ENCODE measurements at places on chromosomes 4 and X.

GRCh38 chr4:78990938-78991810 is 51.9 kb upstream of the PAQR3 start:
- no peak for DNase-seq

DNA sequence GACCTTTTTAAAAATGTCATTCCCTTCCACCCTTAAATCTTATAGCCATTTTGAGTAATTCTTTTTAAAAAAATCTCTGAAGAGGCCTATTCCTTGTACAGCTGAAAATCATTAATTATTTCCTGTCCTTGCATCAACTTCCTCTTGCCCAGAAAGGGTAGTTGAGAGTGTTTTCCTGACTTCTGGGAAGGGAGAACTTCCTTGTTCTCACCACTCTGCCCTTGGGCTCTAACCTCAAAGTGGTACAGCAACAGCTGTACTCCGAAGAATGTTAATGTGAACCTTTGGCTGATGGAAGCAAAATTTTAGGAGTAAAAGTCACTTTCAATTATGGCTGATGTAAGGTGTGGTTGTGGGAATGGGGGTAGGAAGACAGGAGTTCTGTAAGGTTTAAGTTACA is 15.1 kb upstream of the FABP2 start:
- no peak for DNase-seq

- no peak for DNase-seq
Measured at GRCh38 chr4:129929052-129929451, 833.1 kb downstream of the C4orf33 start.

- no peak for DNase-seq
Measured at GRCh38 chr4:80259012-80259411, 7.5 kb upstream of the FGF5 start.

DNA sequence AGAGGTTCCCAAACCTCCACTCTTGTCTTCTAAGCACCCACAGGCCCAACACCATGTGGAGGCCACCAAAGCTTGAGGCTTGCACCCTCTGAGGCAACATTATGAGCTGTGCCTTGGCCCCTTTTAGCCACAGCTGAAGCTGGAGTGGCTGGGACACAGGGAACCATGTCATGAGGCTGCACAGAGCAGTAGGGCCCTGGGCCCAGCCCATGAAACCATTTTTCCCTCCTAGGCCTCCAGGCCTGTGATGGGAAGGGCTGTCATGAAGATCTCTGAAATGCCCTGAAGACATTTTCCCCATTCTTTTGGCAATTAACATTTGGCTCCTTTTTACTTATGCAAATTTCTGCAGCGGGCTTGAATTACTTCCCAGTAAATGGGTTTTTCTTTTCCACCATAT is 14.8 kb downstream of the RBMXL3 start:
- no peak for DNase-seq

DNA sequence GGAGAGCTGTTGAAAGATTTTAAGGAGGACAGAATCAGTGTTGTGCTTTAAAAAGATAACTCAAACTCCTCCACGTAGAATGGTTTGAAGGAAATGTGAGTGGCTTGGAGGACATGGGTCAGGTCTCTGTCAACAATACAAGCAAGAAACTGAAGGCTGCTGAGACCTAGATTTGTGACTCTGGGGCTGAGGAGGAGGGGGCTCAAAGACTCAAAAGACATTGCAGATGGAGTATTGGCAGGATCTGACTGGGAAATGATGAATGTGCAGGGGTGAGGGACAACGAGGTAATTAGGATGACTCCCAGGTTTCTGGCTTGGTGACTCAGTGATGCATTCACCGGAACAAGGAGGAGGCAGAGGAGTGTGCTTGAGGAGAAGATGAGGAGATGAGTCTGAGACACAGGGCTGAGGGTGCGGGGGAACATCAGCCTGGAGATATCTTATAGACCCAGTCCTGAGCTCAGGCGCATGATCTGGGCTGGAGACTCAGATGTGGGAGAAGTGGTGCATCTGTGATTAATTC is 3.3 kb upstream of the RPS4X start:
- no peak for DNase-seq

DNA sequence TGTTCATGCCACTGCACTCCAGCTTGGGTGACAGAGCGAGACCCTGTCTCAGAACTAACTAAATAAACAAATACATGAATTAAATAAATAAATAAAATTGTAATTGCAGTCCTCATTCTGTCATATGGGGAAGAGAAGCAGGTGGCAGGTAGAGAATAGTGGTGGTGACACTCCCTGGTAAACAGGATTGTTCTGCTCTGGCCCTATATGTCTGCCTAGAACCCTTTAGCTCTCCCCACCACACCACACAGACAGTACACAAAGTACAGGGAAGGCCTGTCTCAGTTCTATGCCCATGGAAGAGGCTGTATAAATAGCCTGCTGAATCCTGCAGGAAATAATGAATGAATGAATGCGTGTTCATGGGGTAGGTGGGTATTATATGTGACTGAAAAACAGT is 117.7 kb downstream of the CEP135 start:
- DNase-seq: no peak

DNA sequence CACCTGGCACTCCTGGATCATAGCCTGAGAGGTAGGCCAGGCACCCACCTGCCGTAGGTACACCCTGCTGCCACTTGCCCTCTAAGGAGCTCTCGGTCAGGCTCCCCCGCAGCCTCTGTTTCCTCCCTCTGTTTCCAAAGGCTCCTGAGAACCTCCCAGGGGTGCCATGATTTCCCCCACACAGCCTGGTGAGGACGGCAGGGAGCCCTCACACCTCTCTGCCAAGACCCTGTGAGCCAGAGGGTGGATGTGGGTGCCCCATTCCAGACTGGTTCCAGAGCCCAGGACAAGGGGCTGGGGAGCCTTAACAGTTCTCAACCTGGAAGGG is 1.6 kb upstream of the ABLIM2 start:
- DNase-seq: no peak

DNA sequence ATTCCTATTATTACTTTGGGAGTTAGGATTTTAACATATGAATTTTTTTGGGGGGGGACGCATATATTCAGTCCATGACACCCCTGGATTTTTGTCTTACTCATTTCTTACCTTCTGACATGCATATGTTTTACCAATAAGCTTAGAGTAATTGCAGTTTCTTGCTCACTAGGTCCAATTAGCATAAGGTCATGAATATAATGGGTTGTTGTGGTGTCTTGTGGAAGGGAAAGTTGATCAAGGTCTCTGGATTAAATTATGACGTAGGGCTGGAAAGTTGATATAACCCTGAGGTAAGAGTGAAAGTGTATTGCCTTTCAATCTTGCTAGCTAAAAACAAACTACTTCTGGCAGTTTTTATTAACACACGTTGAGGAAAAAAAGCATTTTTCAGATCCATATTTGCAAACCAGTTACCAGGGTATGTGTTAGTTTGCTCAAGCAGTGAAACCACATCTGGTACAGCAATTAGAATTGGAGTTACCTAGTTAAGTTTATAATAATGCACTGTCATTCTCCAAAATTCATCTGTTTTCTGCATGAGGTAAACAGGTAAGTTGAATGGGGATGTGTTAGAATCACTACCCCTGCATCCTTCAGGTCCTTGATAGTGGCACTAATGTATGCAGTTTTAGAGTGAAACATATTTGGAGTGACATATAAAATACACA is 32.0 kb downstream of the STIM2 start:
- no peak for DNase-seq

DNA sequence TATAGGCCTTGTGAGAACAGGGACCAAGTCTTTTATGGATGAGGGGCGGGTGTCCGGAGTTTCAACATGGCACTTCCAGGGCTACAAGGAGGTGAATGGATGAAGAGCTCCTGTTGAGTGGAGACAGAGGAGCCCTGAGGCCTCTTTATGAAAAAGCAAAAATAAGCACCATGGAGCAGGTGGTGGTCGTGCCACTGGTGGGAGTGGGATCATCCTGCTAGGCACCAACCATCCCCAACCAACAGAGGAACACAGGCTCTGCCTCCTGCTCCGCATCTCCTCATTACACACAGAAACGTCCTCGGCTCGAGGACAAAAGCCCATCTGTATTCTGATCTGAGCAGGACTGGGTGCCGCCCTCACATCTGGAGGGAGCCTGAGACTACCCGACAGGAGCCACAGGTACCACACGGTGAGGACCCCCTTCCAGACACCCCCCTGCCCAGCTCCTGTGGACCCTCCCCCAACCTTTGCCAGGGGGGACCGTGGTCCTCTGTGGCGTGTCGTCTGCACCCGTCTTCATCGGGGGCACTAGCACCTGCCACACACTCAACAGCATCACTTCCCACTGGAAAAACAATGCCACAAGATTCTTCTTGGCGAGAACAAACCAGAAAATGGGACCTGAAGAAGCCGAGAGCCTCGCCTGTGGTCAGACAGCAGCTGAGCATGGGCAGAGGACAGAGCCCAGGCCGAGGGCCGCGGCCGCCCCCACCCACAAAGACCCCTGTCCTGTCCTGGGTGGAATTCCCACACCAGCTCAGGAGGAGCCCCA is 3.9 kb upstream of the PDE6B start:
- no peak for DNase-seq

- no peak for DNase-seq
Measured at GRCh38 chr4:42642101-42642797, 14.7 kb downstream of the ATP8A1 start.

DNA sequence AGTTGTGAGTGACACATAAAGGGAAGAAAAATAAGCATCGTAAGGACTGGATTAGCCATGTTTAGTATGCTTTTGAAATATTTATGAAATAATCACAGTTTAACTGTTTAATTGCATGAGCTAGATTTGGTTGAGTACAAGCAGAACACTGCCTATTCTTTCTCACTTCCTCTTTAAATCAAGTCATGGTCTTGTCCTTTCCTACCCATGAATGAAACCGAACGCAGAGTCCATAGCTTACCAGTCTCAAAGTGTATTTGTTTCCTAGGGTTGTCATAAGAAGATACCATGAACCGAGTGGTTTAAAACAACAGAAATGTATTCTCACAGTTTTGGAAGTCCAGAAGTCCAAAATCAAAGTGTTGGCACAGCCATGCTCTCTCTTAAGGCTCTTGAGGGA is 684.0 kb upstream of the MAGEB2 start:
- DNase-seq: peak; percentile 37

GRCh38 chr4:6894528-6895498 is 14.8 kb upstream of the TBC1D14 start:
- no peak for DNase-seq

GRCh38 chr4:159776961-159777360 is 674.1 kb downstream of the RAPGEF2 start:
- no peak for DNase-seq

DNA sequence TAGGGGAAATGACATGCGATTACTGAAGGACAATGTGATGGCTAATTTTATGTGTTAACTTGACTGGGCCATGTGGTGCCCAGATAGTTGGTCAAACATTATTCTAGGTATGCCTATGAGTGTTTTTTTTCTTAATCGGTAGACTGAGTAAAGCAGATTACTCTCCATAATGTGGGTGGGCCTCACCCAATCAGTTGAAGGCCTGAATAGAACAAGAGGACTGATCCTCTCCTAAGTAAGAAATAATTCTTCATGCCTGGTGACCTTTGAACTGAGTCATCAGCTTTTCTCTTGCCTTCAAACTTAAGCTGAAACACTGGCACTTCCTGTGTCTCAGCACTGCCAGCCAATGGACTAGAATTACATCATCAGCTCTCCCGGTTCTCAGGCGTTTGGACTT is 164.0 kb upstream of the FGF13 start:
- DNase-seq: no peak

GRCh38 chr4:102089850-102090621 is 255.2 kb downstream of the SLC39A8 start:
- DNase-seq: no peak

- DNase-seq: no peak
Measured at GRCh38 chr4:124480061-124480460, 232.5 kb downstream of the ANKRD50 start.

GRCh38 chrX:23394421-23394820 is 59.8 kb downstream of the PTCHD1 start:
- DNase-seq: no peak

- no peak for DNase-seq
Measured at GRCh38 chr4:120723986-120724385, 198.5 kb downstream of the PRDM5 start.

DNA sequence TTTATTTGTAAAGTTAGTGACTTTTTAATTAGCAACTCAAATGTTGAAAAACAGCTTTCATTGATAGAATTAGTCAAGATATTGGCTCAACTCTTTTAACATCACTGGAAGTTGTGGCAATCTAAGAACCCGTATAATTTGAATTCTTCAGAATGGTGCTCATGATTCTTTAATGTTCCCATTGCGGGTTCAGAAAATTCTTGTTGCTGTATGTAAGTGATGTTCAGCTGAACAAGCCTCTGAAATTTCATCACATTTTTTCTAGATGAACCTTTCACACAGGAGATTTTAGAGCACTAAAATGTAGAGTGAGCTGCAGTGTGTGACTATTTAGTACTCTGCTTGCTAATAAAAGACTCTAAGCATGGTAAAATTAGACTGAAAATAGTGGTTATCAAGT is 1317.7 kb downstream of the FSTL5 start:
- DNase-seq: no peak

GRCh38 chrX:638482-639131 is 8.0 kb downstream of the SHOX start:
- no peak for DNase-seq

- no peak for DNase-seq
Measured at GRCh38 chr4:176653401-176654220, 139.1 kb downstream of the VEGFC start.

GRCh38 chr4:138859254-138859653 is 156.3 kb upstream of the NOCT start:
- no peak for DNase-seq

DNA sequence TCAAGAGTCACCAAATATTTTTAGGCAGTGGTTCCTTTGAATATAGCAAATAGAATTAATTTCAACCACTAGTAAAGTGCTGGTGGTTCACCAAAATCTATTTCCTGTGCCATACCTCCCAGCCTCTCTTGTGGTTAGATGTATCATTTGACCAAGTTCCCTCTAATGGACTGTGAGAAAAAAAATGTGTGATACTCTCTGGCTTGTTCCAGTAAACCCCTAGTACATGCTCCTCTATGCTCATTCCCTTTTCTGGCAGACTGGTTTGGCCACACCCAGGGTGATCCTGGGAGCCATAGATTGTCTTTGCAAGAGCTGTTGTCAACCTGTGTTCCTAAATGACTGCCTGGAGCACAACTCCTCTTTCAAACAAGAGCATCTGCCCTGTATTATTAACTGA is 109.5 kb downstream of the FRAS1 start:
- no peak for DNase-seq

DNA sequence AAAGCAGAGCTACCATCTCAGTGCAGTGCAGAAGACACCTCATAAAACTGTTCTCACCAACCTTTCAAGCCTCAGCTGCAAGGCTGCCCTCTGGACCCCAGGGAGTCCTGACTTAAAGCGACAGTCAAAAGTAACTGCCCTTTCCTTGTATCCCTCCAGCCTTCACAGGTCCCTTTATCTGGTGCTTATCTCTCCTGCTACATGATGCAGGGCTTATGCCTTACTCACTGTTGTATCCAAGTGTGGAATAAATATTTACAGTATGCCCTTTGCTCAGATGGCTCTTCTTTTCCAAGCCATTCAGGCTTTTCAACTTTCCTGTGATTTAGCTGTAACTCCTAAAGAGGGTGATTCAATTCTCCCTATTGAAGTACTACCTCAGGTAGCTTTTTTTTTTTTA is 92.6 kb downstream of the KDR start:
- DNase-seq: no peak
